ENCODE measurements at places on chromosomes 3 and 15. TPM values are rescaled to one million over a fixed set of nuclear protein-coding genes. Genes with fewer than 3 reads are reported as not detected.

The AHSG gene
- not detected for total RNA-seq

The PARP15 gene
- total RNA-seq: 0.51 TPM

DNA sequence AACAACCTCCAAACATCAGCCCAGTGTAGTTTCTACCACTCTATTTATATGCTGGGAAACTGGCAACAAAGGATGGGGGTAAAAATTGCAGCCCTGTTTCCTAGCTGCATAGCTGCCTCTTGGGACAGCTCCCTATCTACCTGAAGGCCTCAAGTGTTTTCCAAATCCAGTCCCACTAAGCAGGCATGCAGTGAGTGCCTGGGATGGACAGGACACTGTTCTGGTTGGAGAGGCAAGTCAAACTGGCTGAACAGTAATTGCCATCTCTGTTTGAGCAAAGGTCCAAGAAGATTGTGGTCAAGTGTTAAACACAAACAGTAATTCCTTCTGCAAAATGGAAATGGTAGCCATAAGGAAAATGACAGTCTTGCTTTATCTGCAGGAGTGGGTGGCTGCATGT is 125.4 kb downstream of the FMN1 start:
- no peak for DNase-seq

- DNase-seq: no peak
Observed at GRCh38 chr15:87145696-87146095, 1066.0 kb downstream of the AGBL1 start.

The GHSR gene
- total RNA-seq: not detected

DNA sequence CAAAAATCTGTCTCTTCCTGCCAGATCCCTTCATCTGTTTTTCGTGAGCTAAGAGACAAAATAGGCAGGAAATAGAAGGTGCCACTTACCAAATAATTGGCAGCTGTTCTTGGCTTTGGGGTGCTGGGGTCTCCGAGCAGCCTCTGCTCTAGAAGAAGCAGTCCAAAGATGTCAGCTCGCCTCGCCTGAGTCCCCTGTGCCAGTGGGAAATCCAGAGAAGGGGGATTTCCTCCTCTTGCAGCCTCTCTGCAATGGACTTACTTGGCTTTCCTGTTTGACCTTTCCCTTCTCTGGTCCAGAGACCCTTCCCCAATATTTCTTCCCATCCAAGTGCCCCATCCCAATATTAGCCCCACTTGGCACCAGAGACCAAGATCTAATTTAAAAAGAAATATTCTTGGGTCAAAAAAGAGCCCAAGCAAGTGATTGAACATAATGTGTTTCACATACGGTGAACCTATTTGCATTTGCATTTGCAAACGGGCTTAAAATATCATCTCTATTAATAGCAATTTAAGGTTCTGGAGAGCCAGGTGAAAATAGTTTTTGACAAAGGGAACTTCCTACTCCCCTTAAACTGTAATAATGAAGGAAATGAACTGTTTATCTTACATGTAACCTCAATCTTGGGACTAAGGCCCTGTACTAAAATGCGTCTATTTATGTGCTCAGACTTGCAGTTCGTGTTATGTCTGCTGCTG is 23.2 kb downstream of the CD86 start:
- no peak for DNase-seq

The SAXO2 gene
- total RNA-seq: 2.2 TPM

The TRH gene
- not detected for total RNA-seq

DNA sequence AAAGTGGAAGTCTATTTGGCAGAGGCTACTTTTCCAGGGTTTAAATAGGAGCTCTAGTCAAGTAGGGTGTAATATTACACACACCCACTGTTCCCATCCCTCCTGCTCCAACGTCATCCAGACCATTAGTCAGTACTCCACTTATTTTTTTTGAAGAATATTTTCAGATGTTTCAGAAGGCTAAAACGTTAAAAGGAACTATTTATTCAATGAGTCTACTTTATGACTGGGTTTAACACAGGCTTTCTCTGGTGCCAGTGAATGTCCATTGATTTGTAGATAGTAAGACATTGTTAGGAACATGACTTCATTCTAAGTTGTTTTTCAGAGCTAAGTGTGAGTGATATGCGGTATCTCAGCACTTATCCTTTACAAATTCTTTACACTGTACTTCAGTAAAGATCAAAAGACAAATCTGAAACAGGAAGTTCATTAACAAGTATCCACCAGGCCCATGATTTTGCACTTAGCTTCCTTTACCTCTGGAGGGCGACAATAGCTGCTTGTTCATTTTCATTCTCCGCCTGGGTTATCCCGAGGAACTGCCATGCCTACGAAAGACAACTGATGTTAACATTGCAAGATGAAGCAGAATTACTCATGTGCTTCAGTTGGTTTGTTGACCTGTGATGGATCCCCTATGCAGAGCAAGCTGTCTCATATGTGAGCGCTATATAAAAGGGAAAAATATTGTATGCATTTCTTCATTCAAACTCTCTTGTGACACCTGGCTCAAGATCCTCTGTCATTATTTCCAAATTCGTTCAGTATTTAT is 158.7 kb downstream of the USP13 start:
- DNase-seq: no peak

The ZPLD1 gene
- not detected for total RNA-seq

The SLC27A2 gene
- not detected for total RNA-seq

- no peak for DNase-seq
Observed at GRCh38 chr15:66027268-66027805, 158.0 kb downstream of the RAB11A start.

DNA sequence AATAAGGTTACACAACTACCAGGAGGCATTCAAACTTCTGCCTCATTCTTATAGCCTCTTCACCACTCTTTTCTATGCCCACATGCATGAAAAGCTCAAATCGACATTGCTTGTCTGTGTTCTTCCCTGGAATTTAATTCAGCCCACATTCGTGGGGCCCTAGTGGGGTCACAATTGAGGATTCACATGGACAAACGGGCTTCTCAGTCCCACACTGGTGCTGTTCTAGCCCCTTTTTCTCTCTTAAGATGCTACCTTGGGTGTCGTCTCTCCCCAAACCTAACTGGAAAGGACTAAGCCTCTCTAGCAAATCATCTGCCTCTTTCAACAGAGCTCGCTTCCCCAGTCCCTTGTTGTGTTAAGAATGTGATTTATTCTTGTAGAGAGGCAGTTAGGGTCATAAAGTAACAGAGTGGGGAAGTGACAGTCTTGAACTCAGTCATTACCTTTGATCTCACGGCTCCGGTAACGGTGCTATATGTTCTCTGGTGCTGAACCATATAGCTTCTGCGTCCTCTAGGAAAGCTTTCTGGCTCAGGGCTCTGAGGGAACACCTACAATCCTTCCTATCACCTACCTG is 4.9 kb downstream of the LPP start:
- DNase-seq: no peak

The PPARG gene
- 25.7 TPM for total RNA-seq

DNA sequence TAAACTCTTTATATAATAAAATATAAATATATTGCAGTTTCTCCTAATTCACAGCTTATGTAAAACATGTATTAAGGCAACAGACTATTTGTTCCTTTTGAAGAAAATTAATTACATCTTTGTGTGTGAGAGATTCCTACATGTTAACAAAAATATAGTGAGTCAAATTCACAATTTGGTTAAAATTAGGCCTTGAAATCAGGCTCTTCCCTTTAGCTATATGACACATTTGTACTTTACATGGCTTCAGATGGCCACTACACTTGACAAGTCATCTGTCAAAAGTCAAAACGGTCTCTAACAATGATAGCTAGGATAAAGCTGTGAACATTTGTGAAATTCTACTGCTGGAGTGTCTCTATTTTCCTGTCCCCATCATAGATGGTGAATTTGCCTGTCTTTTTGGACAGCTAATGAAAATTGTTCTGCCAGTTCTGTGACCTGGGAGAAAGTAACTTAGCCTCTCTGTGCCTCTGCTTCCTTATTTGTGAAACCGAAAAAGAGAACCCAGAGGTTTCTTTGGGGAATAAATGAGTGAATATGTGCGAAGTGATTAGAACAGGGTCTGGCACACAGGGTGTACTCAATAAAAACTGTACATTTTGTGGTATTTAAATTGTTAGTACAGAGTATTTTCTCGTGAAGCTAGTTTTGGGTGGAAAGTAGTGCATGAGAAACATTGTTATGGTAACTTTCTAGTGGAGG is 23.6 kb downstream of the TM4SF4 start:
- no peak for DNase-seq

DNA sequence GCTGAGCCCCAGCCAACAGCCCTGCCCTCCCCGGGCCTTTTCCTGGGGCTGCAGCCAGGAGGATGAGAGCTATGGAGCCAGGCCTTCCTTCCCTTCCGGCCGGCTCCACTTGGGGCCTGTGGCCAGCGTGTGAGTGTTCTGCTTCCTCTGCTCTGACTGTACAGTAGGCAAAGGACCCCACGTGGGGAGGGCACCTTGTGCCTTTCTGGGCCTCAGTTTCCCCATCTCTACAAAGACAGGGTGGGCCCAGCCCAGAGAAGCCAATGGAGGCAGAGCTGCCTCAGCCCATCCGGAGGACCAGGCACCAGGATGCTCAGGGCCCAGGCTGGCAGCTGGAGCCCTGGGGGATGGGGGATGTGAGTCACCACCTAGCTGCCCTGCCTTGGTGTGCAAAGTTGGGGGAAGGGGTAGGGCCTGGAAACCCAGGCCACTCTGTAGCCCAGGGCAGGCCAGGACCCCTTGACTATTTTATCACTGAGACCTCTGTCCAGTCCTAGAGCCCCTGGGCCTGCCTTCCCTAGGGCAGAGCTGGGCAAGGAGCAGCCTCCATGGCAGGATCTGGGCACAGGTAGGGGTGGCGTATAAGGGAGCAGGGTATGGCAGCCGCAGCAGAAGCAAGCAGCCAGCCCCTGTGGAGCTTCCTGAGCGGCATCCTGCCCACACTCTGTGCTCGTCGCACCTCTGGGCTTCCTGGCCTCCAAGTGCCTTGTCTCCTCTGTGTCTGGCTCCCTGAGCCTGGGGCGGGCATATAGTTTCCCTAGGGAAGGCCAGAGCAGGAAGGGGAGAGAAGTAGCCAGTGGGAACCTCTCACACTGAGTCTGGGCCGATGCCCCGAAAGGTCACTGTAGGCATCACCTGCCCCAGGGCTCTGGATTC is 1.8 kb downstream of the PSTPIP1 start:
- no peak for DNase-seq

DNA sequence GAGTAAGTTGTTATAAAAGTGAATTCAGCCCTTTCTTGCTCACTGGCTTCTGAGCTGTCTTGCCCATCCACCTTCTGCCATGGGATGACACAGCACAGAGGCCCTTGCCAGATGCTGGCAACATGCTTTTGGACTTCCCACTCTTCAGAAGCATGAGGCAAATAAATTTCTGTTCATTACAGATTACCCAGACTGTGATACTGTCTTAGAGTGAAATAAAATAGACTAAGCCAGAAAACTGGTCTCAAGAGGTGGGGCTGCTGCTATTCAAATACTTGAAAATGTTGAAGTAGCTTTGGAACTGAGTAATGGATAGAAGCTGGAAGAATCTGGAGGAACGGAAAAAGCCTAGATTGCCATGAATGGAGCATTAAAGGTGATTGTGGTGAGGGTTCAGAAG is 170.4 kb downstream of the ZMAT3 start:
- DNase-seq: no peak

- no peak for DNase-seq
Observed at GRCh38 chr3:159845737-159846136, 142.9 kb upstream of the IL12A start.

DNA sequence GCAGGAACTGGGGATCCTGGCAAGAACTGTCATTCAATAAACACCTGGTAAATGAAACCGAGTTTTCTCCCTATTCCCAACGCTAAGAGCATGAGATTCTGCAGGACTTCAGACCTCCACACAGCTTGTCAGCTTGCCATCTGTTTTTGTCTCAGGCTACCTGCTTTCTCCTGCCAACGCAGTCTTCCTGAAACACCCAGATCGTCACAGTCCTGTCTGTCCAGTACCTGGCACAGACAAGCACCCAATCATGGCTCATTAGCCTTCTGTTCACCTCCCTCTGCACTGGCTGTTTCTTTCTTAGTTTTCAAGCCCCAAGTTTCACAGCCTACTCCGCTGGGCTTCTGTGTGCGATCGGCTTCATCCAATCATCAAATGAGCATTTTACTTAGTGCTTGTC is 5.0 kb downstream of the SLC12A8 start:
- DNase-seq: no peak

The GOLGA8T gene
- 0.65 TPM for total RNA-seq

DNA sequence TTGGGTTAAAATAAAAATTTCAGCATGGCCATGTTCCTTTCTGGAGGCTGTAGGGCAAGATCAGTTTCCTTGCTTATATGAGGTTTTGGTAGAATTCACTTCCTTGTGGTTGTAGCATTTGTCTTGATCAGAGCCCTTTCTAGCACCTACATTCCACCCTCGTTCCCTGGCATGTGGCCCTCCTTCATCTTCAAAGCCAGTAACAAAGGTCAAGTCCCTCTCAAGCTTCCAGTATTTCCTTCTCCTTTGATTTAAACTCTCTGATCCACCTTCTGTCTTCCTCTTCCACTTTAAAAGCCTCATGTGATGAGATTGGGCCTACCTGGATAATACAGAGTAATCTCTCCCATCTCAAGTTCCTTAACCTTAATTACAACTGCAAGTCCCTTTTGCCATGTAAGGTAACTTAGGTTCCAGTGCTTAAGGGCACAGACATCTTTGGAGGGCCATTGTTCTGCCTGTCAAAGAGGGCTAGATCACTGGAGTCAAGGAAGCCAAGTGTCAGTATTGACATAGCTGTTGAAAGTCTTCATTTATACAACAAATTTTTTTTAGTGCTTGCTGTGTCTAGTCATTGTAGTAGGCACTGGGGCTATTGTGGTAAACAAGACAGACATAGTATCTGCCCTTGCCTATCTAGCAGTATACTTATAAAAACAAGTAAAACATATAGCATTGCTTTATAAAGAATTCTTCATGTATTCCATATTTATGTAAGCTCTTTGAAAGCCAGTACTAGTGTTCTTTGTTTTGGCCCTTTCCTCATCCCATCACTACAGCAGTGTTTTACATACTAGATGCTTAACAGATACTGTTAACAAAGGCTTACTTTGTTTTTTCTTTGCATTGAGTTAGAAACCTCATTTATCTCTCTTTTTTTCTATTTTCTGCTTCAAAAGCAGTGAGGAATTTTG is 40.7 kb downstream of the GLCE start:
- no peak for DNase-seq

DNA sequence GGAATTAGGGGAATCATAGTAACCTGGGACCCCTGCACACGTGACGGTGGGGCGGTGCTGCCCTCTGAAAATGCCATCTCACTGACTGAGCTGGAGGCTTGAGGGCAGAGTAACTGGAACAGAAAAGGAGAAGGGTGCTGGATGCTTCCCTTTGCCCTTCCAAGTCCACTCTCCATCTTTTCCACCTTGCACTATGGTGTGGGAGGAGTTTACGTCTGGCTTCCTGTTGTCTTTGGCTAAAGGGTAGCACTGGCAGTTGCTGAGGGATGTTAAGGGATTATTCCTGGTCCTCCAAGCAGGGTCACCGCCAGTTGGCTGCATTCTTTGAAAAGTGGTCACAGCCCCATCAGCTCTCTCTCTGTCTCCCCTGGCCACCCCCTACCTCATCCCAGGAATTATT is 129.4 kb upstream of the SNTN start:
- no peak for DNase-seq

- DNase-seq: no peak
Observed at GRCh38 chr15:73318463-73319351, 50.1 kb downstream of the HCN4 start.

The KCNMB2 gene
- 1.8 TPM for total RNA-seq

- no peak for DNase-seq
Observed at GRCh38 chr15:101244889-101245668, 6.8 kb downstream of the CHSY1 start.
